Endothelial cell of umbilical vein (primary cell): ENCODE measurements at places on chromosomes 5 and 9. TPM values are rescaled to one million over a fixed set of nuclear protein-coding genes. Genes with fewer than 3 reads are reported as not detected.

The ZDHHC11B gene
- total RNA-seq, result not detected in 2 replicates

The BSPRY gene
- not detected in 2 replicates for total RNA-seq

The SMIM33 gene
- total RNA-seq, result not detected in 2 replicates

The PDE6A gene
- not detected in 2 replicates for total RNA-seq
